Suppressor macrophage treated with lipopolysaccharide for 1 hour (primary cell): ENCODE measurements at places on chromosomes 12 and 14.

DNA sequence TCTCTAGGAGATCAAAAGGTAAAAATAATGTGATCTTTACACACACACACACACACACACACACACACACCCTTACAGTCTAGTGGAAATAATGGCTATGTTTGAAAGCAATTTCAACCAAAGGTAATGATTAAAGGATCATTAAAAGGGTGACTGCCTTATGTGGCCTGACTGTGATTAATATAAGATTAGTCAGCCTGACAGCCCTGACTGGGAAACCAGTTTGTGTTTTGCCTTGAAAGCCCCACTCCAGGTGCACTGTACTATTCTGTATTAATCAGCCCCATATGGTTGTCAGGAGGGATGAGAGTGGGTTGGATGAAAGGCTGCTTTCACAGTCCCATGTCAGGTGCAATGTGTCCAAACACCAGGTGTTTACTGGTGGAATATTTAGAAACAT lies 10.5 kb downstream of the RASSF9 start:
- no peak for DNase-seq

DNA sequence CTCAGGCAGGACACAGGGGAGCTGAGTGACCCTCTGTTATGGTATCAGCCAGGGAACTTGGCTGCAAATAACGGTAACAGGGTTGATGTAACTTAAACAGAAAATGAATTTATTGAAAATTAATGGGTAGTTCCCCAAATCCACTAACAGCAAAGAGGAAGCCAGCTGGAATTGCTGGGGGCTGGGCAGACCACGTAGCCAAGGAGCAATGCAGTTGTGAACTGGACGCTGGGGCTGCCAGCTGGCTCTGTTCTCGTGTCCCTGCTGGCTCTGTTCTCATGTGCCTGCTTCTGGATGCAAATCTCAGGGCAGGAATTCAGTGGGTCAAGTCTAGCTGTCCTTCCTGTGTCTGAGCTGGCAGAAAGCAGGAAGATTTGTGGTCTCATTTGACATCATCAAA lies 1383.3 kb upstream of the TMEM132C start:
- no peak for DNase-seq

- DNase-seq: no peak
Observed at GRCh38 chr12:7160183-7160582, 29.3 kb upstream of the PEX5 start.

DNA sequence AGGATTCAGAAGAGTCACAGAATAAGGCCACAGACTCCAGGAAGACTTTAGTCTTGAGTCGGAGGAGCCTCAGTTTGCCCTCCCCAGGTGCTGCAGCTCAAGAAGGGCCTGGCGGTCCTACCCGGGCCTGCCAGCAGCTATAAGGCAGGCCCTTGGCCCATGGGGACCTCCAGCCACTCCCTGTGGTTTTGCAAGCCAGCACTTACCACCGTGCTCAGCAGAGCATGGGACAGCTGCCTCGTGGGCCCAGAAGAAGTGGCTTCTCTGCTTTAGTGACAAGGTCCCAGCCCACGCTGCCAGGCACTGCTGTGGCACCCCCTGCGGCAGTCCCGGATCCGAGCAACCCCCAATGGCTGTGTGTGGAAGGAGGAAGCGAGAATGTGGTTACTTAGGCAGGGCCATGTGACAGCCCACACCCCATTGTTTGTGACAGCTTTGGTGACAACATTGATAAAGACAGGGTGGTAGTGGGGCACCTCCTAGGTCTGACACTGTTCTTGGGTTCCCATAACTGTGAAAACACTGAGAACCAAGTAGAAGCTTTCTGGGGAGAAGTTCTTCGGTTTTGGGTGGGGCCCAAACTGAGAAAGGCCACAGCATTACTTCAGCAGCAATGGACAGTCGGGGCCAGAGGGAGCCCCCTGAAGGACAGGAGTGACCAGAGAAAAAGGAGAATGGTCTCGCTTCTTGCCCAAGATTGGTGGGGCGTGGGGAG lies at the start of gene SELPLG:
SELPLG (minus strand) TSS at position 361 of the 715 bp plus-strand sequence. CDS start 9,587 bp downstream, outside the sequence.
- DNase-seq: peak; percentile 94

GRCh38 chr14:63508033-63508432 lies 35.1 kb downstream of the PPP2R5E start:
- DNase-seq: no peak

- DNase-seq: no peak
Observed at GRCh38 chr14:33118668-33119067, 180.0 kb downstream of the NPAS3 start.

DNA sequence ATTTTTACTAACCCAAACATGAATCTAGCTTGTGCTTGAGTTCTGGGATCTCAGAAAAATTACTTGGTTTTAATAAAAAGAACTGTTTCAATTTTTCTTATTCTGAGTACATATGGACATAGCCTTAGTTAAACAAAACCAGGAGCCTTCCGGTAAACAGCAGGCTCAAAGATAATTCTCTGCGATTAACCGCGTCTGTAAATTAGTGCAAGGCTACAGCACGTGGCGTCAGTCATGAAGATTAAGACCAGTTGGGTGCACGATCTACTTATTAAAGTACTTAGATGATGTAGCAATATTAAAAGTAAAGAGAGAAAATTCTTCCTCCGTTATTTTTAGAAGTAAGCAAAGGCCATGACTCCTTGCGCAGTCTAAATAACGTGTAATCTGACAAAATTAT lies 700 bp downstream of the KCNJ8 start:
- DNase-seq: no peak

DNA sequence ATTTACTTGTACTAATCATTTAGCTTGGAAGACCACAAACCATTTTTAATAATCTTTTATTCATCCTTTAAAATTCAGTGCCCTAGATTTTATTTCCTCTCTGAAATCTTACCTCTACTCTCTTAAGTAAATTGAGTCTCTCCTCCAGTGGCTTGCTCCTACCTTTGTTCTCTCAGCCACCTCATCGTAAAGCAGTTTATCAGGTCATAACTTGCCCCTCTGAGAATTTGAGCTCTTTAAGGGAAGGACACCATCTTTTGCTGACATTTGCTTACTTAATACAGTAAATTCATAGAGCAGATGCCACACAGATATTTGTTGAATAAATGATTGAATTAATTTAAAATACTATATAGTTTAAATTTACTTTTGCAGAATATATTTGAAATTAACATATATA lies 794.3 kb downstream of the C12orf50 start:
- no peak for DNase-seq

GRCh38 chr12:107779077-107779831 lies 4.8 kb downstream of the ASCL4 start:
- DNase-seq: peak; percentile 73

DNA sequence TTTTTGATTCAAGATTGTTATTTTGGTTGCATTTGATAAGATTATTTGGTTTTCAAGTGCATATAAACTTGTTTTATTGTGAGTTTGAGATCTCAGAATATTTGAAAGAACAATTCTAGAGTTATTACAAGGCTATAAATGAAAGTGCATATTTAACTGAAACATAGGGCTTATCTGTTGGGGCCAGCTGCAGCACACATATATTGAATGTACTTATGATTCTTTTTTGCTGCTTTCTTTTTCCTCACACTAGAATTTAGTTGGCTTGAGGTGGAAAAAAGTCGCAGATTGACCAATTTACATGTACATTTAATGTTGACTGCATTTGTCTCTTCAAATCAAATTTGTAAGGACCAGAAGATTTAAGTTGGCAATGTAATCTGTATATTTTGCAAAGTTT lies 88.0 kb downstream of the PCNX1 start:
- no peak for DNase-seq

DNA sequence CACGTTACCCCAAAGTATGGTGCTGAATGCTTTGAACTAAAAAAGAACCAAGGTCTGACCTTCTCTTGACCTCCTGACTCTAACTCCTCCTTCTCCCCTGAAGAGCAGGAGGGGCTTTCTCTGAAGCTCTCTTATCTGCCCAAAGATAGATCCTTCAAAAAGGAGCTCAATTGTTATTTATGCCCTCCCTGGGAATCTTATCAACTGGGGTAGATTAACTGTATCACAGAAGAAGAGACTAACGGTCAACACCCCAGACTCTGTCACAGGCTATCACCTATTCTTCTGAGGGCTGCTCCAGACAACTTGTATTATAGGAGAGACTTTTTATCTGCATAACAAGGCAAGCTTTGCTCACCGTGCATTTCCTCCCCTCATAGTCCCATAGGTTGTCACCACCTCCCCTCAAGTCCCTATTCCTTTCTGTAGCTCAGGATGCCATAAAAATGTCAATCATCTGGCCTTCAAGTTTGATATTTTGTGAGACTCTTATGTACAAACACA lies 86.6 kb downstream of the PAPLN start:
- DNase-seq: no peak

DNA sequence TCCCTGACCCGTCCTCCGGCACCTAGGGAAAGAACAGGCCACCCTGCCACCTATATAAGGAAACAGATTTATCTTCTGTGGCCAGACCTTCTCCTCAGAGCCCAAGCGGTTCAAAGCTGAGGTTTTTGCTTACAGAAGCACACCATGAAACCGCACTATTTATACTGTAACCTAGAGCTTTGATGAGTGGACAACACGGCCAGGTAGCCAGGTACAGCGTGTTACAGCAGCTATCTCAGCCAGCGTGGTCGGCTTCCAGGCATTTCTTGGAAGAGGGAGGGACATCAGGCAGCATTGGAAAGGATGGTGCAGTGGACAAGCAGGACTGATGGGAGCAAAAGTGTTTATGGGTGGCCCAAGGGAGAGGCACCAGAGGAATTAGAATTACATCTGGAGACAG lies 34.4 kb downstream of the TTC7B start:
- no peak for DNase-seq

DNA sequence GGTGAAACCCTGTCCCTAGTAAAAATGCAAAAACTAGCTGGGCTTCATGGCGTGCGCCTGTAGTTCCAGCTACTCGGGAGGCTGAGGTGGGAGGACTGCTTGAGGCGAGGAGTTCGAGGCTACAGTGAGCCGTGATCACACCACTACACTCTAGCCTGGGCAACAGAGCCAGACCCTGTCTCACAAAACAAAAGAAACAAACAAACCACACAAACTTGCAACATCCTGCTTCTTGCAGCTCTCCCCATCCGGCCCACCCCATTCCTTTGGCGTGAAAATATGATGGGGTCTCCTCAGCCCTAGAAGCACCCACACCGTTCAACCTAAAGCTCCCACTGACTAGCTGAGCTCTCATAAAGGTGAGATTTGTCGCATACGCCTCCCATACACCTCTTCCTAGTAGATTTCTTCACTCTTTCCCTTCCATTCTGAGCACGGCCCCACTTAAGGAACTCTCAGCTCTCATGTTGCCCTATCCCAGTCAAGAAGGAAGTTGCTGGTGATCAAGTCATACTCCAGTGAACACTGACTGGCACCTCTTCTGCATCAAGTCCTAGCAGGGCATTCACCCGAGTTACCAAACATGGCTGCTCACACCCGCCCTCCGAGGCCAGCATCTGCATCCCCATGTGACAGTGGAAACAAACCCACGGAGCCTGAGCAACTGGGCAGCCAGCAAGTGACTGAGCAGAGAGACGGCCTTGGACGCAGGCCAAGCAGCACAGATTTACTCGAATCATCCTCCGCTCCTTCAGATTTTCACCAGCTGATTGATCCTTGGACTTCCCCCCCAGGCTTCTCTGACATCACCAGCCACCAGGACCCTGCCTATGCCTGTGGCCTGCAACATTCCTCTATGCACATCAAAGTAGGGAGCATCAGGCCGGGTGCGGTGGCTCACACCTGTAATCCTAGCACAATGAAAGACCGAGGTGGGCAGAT lies 18.9 kb upstream of the CD27 start:
- DNase-seq: peak; percentile 64

DNA sequence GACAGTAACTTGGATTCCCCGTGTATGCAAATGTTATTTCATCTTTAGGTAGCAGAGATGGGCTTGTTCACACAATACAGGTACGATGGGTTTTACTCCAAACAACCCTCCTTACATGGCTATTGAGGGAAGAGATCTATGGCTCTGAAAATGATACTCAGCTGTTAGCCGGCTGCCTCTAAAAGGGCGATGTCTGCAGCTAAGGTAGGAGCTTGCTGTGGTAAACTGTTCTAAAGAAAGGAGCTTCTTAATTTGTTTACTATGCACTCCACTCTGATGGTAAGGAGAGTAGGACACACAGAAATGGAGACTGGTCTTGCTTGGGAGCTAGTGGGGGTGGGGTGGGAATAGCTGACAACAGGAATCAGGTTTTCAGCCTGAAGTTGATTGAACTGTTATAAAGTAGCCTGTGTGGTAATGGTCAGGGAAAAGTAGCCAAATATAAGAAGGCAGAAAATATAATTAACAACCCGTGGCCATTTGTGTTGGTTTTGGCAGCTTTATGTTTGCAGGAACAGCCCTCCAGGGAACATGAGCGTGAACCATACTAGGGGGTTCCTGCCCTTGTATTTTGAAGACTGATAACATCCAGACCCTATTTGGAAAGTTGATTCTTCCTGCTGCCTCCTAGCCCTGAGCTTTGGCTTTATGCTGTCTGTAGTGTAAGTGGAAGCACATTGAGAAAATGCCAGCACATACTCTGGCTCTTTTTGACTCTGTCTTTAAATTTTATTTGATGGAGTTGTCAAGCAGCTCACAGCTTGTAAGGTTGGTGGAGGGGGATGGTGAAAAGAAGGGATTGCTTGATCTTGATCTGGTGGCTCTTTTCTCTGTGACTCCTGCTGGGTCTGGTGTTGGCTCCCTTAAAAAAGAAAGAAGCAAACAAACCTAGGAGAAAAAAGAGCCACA lies 929.8 kb downstream of the DIO2 start:
- DNase-seq: no peak

- no peak for DNase-seq
Observed at GRCh38 chr12:104631867-104632266, 175.1 kb downstream of the CHST11 start.

DNA sequence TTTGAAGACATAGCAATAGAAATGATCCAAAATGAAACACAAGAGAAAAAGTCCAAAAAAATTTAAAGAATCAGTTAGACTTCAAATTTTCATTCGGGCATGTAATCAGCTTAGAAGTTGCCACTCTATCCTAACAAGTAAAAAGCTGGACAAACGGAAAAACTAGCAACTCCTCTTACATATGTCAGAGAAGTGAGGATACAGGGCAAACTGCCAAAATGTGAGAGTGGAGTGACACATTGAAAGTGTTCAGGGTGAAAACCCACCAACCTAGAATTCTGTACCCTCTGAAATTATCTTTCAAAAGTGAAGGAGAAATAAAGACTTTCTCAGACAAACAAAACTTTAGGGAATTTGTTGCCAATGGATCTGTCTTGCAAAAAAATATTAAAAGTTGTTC lies 42.0 kb upstream of the CHPT1 start:
- no peak for DNase-seq

GRCh38 chr12:14995583-14996425 lies 23.0 kb downstream of the PDE6H start:
- DNase-seq: peak; percentile 84

GRCh38 chr12:28506271-28506670 lies 316.0 kb downstream of the CCDC91 start:
- DNase-seq: no peak
